ENCODE measurements at places on chromosomes 11 and 22.

DNA sequence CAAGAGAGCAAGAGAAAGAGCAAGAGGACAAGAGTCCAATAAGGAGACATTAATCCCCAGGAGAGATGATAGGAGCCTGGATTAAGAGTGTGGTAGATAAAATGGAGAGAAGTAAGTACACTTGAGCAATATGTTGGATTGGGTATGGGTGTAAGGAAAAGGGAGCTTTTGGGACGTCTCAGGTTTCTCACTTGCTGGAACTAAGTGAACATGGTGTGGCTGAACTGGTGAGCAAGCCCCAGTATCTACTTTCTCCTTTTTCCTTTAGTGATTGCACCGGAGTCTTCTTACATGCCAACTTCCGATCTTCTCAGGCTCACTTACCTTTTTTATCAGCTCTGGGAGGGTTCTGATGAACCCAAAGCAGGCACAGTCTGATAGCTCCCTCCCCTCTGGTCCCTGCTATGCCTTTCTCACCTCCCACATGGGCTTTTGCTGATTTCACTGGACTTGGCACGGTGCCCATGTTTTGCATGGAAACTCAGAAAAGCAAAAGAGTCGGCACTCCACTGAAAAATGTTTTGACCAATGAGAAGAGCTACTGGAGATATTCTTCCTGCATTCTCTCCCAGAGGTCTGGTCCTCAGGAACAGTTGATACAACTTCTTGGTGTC is 14.5 kb upstream of the APLNR start:
- no peak for DNase-seq

- DNase-seq = no peak
These were observed 257.6 kb downstream of the LUZP2 start for GRCh38 chr11:24754406-24754805.

DNA sequence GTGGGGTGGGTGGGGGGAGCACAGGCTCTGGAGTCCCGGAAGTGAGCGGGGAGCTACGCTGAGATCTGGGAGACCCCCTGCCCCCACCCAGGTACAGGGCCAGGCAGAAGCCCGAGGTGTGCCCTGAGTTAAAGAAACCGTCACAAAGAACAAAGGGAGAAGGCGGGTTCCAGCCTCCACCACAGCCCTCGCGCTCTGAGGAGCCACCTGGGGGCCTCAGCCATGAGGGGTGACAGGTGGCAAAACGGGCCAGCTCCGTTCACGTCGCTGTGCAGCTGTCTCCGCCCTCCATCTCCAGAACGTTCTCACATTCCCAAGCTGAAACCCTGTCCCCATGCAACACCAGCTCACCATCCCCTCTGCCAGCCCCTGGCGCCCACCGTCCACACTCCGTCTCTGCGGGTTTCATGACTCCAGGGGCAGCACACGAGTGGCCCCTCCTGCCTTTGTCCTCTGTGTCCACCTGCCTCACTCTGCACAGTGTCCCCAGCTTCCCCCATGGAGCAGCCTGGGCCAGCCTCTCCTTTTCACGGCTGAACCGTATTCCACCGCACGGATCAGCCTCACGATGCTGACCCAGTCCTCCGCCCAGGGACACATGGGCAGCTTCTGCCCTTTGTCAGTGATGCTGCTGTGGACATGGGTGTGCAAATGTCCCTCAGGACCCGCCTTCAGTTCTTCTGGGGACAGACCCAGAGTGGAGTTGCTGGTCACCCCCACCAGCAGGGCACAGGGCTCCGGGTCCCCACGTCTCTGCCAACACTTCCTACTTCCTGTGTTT is 1.7 kb upstream of the MUC5B start:
- DNase-seq = no peak

GRCh38 chr11:115613986-115614632 is 109.9 kb upstream of the CADM1 start:
- DNase-seq = no peak

Measured in retina (tissue), 1 donor.